Breast epithelium (tissue), 4 donors: ENCODE measurements at places on chromosomes 5 and 9. TPM values are rescaled to one million over a fixed set of nuclear protein-coding genes. Genes with fewer than 3 reads are reported as not detected.

The FCN2 gene
- 0.73 TPM for total RNA-seq

GRCh38 chr9:98002808-98003207 is 19.7 kb downstream of the ANP32B start:
- H3K27me3 ChIP-seq, result no peaks in the 10 kb centered on the region
- no peak overlapping the region for H3K4me3 ChIP-seq
- no peaks in the 10 kb centered on the region for H3K36me3 ChIP-seq
- peaks cover 3% of the 10 kb centered on the region for H3K4me1 ChIP-seq
- peak overlapping the region; percentile 75 for H3K27ac ChIP-seq

- no peak for DNase-seq
- H3K4me3 ChIP-seq, result no peak overlapping the region
- H3K36me3 ChIP-seq, result no peaks in the 10 kb centered on the region
Observed at GRCh38 chr5:78731884-78732283, 83.3 kb upstream of the LHFPL2 start.

- no peaks in the 10 kb centered on the region for H3K4me1 ChIP-seq
- H3K27ac ChIP-seq, result no peak overlapping the region
- H3K27me3 ChIP-seq, result no peaks in the 10 kb centered on the region
- H3K4me3 ChIP-seq, result peak overlapping the region; percentile 83
- H3K36me3 ChIP-seq, result no peaks in the 10 kb centered on the region
Observed at GRCh38 chr9:95509851-95510708, 6.7 kb downstream of the PTCH1 start.

GRCh38 chr9:95157481-95158151 is 159.9 kb downstream of the FANCC start:
- no peaks in the 10 kb centered on the region for H3K27me3 ChIP-seq
- DNase-seq, result peak; percentile 35
- no peaks in the 10 kb centered on the region for H3K4me1 ChIP-seq

GRCh38 chr9:101902051-101902450 is 163.6 kb upstream of the GRIN3A start:
- H3K27me3 ChIP-seq, result no peaks in the 10 kb centered on the region
- no peaks in the 10 kb centered on the region for H3K4me1 ChIP-seq
- H3K4me3 ChIP-seq, result no peak overlapping the region
- no peak overlapping the region for H3K27ac ChIP-seq
- no peaks in the 10 kb centered on the region for H3K36me3 ChIP-seq

The SPINK7 gene
- not detected for total RNA-seq

The CCNO gene
- 4.3 TPM for total RNA-seq

DNA sequence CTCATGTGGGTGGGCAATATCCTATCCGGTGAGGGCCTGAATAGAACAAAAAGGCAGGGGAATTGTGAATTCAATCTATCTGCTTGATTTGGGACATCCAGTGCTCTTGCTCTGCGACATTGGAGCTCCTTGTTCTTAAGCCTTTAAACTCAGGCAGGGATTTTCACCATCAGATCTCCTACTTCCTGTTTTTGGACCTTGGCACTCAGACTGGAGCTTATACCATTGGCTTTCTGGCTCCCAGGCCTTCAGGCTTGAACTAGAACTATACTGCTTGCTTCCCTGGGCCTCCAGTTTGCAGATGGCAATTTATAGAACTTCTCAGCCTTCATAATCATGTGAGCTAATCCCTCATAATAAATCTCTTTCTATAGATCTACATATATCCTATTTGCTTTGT is 134.3 kb upstream of the CLINT1 start:
- H3K36me3 ChIP-seq, result no peaks in the 10 kb centered on the region
- H3K4me1 ChIP-seq, result no peaks in the 10 kb centered on the region
- DNase-seq, result no peak
- H3K27ac ChIP-seq, result no peak overlapping the region
- H3K27me3 ChIP-seq, result no peaks in the 10 kb centered on the region
- H3K4me3 ChIP-seq, result no peak overlapping the region

DNA sequence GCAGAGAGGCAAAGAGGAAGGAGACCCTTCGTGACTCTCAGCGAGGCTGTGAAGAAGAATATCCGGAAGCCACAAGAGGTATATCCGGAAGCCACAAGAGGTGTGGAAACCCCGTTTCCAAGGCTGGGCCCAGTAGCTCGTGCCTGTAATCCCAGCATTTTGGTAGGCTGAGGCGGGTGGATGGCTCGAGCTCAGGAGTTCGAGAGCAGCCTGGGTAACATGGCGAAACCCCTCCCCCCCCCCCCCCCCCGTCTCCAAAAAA is 612 bp upstream of the BBLN start:
- peak overlapping the region; percentile 80 for H3K4me3 ChIP-seq
- H3K27me3 ChIP-seq, result no peaks in the 10 kb centered on the region
- peak overlapping the region; percentile 86 for H3K27ac ChIP-seq

DNA sequence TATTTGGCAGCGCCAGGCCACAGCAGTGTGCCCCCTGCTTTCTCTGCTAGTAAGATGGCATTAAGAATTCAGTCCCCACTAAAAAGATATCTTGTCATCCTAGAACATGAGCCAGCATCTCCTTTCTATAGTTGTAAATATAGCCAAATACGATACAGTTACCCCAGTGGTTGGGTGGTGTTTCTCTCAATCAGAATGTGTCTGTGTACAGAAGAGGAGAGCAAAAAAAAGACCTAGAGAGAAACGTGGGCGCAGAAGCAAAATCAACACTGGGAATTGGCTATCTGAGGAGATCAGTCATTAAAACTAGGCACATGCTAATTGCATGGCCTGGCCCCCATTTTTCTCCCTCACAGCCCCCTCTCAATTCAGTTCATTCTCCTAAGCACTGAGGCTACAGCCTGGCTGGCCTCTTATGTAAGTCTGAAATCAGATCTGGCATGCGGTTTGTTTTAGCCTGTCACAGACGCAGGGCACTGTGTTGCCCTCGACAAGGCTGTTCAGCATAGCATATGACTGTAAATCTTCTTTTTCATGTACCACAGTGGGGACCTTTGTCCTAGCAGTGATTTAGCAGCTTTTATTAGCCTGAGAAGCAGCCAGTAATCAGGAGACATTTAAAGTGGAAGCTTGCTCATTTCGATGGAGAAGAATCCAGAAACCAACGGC is 57.8 kb downstream of the RORB start:
- no peaks in the 10 kb centered on the region for H3K4me1 ChIP-seq
- H3K27me3 ChIP-seq, result no peaks in the 10 kb centered on the region
- H3K36me3 ChIP-seq, result no peaks in the 10 kb centered on the region
- no peak overlapping the region for H3K4me3 ChIP-seq

The UGCG gene
- total RNA-seq, result 22.4 TPM

The MARCHF11 gene
- not detected for total RNA-seq

- no peak overlapping the region for H3K4me3 ChIP-seq
- DNase-seq, result no peak
- no peaks in the 10 kb centered on the region for H3K36me3 ChIP-seq
- H3K4me1 ChIP-seq, result no peaks in the 10 kb centered on the region
- H3K27ac ChIP-seq, result no peak overlapping the region
- no peaks in the 10 kb centered on the region for H3K27me3 ChIP-seq
Observed at GRCh38 chr9:81898851-81899250, 29.4 kb upstream of the SPATA31D4 start.

The QRFP gene
- total RNA-seq, result not detected

The KCNT1 gene
- total RNA-seq, result not detected

DNA sequence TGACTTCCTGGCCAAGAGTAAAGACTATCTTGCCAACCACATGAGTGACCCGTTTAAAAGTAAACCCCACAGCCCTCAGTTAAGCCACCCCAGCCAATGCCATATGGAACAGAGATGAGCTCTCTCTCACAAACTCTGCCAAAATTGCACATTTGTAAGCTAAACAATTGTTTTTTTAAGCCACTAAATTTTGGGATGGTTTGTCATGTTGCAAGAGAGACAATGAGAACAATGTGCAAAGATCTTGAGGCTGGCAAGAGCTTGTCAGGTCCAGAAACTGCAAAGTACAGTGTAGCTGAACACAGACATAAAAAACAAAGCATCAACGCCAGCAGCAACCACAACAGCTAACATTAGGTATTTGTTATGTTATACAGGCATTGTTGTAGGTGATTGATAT is 27.8 kb downstream of the HOMER1 start:
- H3K27ac ChIP-seq, result no peak overlapping the region
- H3K27me3 ChIP-seq, result no peaks in the 10 kb centered on the region
- no peak for DNase-seq
- no peaks in the 10 kb centered on the region for H3K36me3 ChIP-seq
- H3K4me1 ChIP-seq, result no peaks in the 10 kb centered on the region

GRCh38 chr5:85602843-85603242 is 1014.9 kb upstream of the COX7C start:
- no peaks in the 10 kb centered on the region for H3K36me3 ChIP-seq
- no peaks in the 10 kb centered on the region for H3K27me3 ChIP-seq
- H3K27ac ChIP-seq, result no peak overlapping the region
- DNase-seq, result no peak

DNA sequence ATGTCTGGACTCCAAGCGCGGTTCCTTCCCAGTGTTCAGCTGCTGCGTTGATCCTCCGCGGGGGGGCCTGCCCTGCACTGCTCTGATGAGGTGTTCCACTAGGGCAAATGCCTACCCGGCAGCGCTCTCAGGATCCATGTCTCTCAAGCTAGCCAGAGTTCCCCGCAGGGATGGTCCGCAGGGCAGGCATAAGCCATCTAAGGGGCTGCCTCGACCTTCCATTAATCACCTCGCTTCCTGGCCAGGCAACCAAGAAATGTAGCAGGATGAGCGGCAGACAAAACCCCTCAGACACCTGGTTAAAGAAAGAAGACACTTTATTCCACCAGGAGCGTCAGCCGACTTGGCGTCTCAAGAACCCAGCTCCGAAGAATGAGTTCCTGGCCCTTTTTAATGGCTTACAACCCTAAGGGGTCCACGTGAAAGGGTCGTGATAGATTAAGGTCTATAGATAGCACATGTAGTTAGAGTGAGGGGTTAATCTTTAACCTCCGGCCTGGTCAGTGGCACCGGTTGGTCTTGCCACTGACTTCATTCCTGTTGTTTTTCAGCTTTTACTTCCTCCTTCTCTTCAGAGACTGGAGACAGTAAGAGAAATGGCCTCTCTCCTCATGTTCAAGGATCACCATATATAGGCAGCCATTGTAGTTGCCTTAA is 47.2 kb upstream of the COX7C start:
- no peaks in the 10 kb centered on the region for H3K36me3 ChIP-seq
- DNase-seq, result no peak
- H3K4me1 ChIP-seq, result no peaks in the 10 kb centered on the region
- H3K4me3 ChIP-seq, result no peak overlapping the region

- no peak overlapping the region for H3K4me3 ChIP-seq
- no peaks in the 10 kb centered on the region for H3K36me3 ChIP-seq
Observed at GRCh38 chr5:3592298-3592697, 3.3 kb upstream of the IRX1 start.

GRCh38 chr9:69014013-69014412 is at the start of gene PRKACG:
TSS of gene PRKACG (minus strand) at chr9:69014113. CDS start at chr9:69014092, 21 bp downstream.
- H3K36me3 ChIP-seq, result no peaks in the 10 kb centered on the region
- no peak within 1 kb of the TSS for H3K4me3 ChIP-seq
- H3K27me3 ChIP-seq, result no peaks in the 10 kb centered on the region
- DNase-seq, result no peak
- no peak within 1 kb of the TSS for H3K27ac ChIP-seq

DNA sequence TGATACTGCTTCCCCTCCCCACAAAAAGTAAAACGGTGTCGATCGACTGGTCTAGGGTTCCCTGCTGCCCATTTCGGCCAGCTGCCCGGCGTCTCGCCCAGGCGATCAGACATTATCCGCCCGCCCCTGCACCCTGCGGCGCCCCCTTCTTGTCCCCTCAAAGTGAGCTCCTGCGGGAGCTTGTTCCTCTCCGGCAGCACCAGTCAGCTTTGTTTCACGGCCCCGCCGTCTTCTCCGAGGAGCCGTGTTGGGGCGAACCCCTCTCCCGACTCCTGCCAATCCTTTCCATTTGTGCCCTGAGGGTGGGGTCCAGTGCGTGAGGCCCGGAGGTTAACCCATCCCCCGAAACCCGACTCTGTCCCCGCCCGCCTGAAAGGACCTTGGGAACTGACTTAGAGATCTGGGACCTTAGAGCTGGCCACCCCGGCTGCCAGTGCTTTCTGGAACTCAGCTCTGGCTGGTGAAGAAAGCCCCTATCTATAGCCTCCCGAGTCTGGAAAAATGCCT is 518 bp downstream of the UBE2B start:
- no peaks in the 10 kb centered on the region for H3K27me3 ChIP-seq
- peak overlapping the region; percentile 99 for H3K27ac ChIP-seq
- peak overlapping the region; percentile 98 for H3K4me3 ChIP-seq
- no peaks in the 10 kb centered on the region for H3K4me1 ChIP-seq
- DNase-seq, result peak; percentile 60

The DRD1 gene
- total RNA-seq, result under 0.01 TPM

GRCh38 chr9:127723444-127723843 is 7.6 kb downstream of the TTC16 start:
- no peaks in the 10 kb centered on the region for H3K27me3 ChIP-seq
- no peaks in the 10 kb centered on the region for H3K36me3 ChIP-seq
- no peak for DNase-seq
- H3K4me1 ChIP-seq, result no peaks in the 10 kb centered on the region
- H3K27ac ChIP-seq, result no peak overlapping the region

GRCh38 chr5:88833371-88834130 is 49.4 kb downstream of the MEF2C start:
- no peak for DNase-seq
- peak overlapping the region; percentile 72 for H3K27ac ChIP-seq
- H3K27me3 ChIP-seq, result no peaks in the 10 kb centered on the region

DNA sequence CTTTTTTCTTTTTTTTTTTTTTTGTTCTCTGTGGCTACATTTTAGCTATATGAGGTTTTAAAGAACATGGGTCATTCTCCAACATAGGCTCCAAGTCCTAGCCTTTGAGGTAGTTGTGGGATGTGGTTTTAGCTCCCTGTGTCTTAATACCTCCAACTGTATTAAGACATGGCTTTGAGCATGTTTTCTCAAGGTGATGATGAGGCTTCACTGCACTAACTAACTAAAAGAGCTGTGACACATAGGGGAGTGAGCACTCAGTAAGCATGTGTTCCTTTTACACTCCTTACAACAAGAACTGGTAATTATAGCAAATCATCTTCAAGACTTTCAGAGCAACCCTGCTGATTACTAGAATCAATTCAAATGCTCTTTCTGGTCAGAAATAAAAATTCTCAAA is 333.6 kb upstream of the CCNH start:
- no peak for DNase-seq
- H3K36me3 ChIP-seq, result no peaks in the 10 kb centered on the region
- H3K4me1 ChIP-seq, result no peaks in the 10 kb centered on the region
- H3K4me3 ChIP-seq, result no peak overlapping the region
- no peak overlapping the region for H3K27ac ChIP-seq

GRCh38 chr9:26413611-26414010 is 479.0 kb downstream of the CAAP1 start:
- no peaks in the 10 kb centered on the region for H3K4me1 ChIP-seq
- no peak for DNase-seq
- no peak overlapping the region for H3K4me3 ChIP-seq
- no peaks in the 10 kb centered on the region for H3K27me3 ChIP-seq
- H3K27ac ChIP-seq, result no peak overlapping the region
- no peaks in the 10 kb centered on the region for H3K36me3 ChIP-seq

GRCh38 chr9:99038484-99038820 is 66.5 kb upstream of the TGFBR1 start:
- DNase-seq, result no peak
- H3K4me3 ChIP-seq, result no peak overlapping the region
- no peaks in the 10 kb centered on the region for H3K4me1 ChIP-seq
- H3K27me3 ChIP-seq, result no peaks in the 10 kb centered on the region
- H3K27ac ChIP-seq, result no peak overlapping the region
- H3K36me3 ChIP-seq, result no peaks in the 10 kb centered on the region

The SPINK4 gene
- total RNA-seq, result not detected
